ENCODE measurements at places on chromosomes 5 and 9. TPM values are rescaled to one million over a fixed set of nuclear protein-coding genes. Genes with fewer than 3 reads are reported as not detected.

DNA sequence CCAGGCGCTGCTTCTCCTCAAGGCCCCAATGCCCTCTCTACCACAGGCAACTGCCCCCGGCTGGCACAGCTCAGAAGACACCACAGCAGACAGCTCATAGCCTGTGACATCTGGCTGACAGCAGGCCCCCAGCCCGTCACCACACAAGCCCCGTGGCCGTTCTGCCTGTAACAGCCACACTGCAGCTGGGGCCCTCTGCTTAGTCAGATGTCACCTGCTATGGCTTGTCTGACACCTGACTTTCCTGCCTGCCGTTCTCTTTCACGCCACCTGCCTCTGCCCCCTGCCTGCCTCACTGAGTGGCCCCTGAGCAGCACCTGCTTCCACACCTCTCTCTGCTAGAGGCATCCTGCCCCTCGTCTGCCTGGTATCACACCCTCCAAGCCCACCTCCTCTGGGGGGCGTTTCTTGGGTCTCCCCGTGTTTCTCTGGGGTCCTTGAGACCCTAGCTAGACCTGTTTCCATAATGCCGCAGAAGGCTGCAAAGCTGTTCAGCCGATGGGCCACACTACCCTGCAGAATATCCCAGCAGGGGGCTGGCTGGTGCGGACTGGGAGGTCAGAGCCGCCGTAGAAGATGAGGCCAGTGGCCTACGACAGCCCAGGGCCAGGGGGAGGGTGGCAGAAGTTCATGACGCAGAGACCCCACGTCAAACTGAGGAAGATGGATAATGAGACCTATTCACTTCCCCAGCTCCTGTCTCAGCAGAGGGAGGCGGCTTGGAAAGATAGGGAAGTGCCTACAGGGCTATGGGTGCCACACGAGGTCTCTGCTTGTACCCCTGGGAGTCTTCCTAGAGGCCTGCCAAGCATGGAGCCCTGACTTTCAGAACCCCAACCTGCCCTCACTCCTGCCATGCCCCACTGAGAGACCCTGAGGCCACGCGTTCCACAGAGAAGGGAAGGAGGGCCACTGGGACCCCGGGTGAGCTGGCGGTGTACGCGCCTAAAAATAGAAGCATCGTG lies 95.1 kb downstream of the ZNF354C start:
- peak; percentile 57 for DNase-seq

GRCh38 chr9:123480791-123481190 lies 124.8 kb downstream of the CRB2 start:
- DNase-seq = no peak

DNA sequence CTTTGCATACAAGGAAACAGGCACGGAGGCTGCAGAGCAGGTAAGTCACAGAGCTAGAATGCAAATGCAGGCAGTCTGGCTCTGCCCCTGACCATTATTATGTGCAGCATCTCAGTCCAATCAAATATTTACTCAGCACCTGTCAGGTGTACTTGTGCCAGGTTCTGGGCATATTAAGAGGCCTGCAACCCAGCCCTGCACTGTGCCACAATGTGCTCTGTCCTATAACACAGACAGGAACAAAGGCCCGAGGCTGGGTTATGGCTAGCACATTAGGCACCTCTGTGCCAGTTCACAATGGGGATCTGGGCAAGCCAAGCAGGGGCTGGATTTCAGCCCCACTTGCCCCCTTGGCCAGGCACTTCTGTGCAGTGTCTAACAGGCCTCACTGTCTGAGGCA lies 14.0 kb downstream of the ARL15 start:
- no peak for DNase-seq

DNA sequence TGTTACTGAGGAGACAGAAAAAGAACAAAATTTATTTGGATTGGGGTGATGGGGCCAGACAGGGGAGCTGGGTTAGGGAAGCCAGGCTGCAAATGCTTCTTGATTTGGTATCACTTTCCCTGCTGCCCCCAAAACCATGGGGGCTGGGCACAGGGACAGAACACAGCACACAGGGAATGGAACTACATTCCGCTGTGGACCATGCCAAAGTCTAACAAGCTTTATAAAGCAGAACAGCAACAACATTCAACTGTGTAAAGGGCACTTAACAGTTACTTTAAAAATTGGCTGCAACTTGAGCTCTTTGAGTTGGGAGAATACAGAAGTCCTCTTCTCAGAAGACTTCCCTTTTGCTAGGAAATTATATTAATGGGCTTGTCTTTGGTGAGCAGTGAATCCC lies 23.8 kb downstream of the C5orf58 start:
- DNase-seq = no peak

DNA sequence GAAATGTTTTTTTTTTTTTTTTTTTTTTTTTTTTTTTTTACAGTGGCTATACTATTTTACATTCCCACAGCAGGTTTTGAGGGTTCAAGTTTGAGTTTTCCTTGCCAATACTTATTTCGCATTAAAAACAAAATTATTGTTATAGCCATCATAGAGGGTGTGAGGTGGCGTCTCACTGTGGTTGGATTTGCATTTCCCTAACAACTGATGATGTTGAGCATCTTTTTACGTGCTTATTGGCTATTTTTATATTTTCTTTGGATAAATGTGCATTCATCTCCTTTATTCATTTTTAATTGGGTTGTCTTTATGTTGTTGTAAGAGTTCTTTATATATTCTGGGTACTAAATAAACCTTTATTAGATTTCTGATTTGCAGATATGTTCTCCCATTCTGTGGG lies 18.9 kb upstream of the UBLCP1 start:
- DNase-seq = no peak

The LMX1B gene
- total RNA-seq = under 0.01 TPM

The IFNB1 gene
- total RNA-seq = not detected
